ENCODE measurements at places on chromosomes 1 and 21.

- DNase-seq = no peak
These were observed 174.8 kb downstream of the LTN1 start for GRCh38 chr21:28817871-28818270.

GRCh38 chr1:112971006-112971405 is 15.0 kb upstream of the SLC16A1 start:
- no peak for DNase-seq

DNA sequence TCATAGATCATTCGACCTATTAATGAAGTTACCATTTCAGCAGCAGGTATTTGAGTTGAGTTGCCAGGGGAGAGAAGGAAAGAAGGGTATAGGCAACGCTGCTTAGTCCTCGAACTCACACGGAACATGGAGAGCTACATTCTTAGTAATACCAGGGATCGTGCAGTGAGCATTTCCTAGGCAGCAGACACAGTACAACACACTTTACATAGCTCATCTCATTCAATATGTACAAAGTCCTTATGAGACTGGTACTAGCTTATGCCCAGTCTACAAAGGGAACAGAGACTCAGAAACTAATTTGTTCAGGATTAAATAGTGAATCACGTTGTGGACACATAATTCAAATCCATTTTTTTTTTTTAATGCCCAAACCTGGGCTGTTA is 25.6 kb downstream of the IRF2BP2 start:
- DNase-seq = no peak

DNA sequence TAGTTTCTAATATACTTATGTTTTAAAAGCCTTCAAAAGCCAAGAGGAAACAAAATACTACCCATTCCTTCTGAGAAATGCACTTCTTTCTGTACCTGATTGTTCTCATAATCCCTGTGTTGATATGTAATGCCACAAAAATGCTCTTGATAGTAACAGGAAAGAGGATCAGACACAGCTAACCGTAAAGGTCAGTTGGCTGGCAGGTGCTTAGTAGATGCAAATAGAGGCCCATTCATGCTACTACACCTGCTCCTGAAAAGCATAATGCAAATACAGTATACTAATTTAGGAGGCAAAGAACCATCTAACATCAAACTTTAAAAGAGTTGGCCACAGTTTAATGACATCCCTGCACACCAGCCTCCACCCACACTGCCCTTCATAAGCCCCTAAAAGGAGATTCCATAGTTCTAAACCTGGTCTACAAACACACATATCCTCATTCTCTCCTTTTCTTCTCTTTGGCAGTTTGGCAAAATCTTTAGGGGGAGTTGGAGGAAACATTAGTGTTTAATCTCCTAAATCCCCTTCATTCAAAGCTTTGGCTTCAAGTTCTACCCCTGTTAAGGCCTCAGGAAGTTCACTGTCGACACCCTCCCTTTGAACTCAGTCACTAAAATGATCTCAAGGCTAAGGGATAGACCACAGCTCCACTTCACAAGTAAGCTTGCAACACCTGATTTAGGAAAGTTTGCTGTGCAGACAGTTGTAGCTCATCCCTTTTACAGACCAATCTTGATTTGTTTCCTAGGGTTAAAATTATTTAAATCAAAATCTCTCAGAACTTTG is 2.9 kb upstream of the CD46 start:
- DNase-seq = peak; percentile 55

DNA sequence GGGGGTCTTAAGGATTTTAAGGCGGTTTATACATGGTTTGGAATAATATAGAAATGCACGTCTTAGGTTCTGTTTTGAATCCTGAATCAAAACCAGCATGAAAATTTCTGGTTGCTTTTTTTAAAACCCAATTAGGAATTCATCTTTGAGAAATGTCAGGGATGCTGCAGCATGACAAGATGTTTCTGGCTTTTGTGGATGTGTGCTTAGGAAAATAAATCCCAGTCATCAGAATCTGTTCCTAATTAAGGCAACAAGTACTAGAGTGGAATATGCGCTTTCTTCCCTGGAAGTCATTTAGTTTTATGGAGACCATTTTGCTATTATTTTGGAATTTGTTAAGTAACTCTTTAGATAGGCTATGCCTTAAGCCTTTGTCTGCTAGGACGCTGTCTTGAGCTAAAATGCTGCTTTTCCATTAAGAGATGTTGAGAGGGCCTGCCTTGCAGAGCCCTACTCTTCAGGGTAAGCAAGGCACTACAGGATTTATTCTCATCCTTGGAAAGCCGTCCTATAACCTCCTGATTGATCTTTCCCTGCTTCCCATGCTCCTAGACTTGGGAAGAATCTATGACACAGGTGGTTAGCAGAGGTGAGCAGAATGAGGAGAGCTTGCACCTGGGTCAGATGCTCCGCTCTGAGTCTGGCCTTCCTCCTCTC is 332.8 kb downstream of the DISC1 start:
- no peak for DNase-seq

DNA sequence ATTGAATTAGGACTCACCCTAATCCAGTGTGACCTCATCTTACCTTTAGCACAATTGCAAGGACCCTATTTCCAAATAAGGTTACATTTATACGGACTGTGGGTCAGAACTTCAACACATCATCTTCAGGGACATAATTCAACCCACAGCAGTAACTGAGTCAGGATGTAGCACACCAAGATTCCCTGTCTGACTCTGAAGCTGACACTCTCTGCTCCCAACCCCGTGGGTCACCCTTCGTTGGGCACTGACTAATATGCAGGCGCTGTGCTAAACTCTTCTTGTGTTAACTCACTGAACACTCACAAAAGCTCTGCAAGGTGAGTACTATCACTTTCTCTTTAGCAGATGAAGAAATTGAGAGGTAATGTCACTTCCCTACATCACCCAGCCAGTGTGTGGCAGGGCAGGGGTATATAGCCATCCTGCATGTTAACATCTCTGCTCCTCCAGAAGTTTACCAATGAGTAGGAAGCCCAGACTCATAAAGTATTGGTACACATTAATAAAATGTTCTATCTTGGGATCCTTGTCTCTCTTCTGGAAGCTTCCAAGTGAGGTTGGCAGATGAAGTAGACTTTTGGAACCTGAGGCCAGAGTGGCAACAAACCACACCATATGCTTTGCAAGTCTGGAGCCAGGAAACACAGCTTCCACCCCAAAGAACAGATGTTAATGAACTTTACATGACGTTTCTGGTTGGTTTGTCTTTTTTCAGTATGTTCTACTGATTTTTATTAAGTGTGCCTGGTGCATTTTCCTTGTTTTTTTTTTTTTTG is 139.2 kb upstream of the KLHDC7A start:
- no peak for DNase-seq

DNA sequence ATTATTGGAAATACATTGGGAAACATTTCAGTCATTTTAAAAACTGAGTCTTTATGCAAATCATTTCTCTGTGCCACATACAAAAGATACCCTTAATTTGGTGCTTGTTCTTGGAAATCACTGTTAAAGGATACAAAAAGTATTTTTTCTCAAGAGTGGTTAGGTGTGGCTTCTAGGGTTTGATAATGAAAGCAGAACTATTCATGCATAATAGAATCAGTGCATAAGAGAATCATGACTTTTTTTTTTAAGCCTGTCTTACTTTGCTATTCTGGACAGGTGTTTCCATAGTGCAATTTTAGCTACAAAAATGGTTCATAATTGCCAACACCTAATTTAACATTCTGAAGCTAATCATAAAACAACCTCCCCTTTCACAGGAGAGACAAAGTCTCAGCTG is 233.0 kb upstream of the NRIP1 start:
- no peak for DNase-seq

DNA sequence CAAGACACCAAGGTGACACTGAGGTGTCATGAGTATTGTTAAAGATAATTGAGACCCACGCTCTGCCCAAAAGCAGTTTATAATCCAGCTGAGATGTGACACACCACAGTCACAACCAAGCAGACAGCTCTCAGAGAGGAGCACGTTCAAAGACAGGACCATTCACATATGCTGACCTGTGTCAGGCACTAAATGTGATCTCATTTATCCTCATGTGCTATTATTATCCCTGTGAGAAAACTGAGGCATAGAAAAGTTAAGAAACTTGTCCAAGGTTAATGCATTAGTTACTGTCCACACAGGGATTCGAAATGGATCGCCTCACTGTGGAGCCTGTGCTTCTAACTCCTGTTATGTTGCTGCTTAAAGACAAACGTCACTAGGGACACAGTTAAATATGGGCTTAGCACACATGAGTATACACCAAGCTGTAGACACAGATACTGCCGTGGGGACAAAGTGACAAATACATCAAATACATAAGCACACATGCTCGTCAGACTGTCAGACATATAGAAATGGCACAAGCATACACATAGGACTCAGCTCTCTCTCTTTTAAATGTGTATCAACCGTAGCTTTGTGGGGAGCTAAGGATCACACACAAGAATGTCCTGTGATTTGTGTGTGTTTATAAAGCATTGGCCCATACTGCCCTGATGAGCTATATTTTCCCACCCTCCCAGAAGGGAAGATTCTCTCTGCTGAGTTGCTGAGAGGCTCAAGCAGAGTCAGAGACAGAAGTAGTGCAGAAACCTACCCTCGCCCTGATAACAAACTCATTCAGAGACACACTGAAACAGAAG is 3.5 kb upstream of the IGSF8 start:
- DNase-seq = no peak

GRCh38 chr1:237473854-237474253 is 416.9 kb downstream of the ZP4 start:
- no peak for DNase-seq

DNA sequence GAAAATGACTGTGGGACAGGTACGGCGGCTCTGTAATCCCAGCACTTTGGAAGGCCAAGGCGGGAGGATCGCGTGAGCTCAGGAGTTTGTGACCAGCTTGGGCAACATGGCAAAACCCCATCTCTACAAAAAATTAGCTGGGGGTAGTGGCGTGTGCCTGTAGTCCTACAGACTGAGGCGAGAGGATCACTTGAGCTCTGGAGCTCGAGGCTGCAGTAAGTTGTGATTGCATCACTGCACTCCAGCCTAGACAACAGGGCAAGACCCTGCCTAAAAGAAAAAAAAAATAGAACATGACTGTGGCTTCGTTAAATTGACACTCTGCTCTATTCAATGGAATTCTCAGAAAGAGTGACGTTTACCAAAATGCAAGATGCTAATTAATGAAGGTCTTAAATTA is 3.9 kb upstream of the DBT start:
- DNase-seq = peak; percentile 15

- DNase-seq = no peak
These were observed 133.9 kb downstream of the PLXNA2 start for GRCh38 chr1:208110296-208110695.

- peak; percentile 77 for DNase-seq
These were observed 13.2 kb downstream of the TP53BP2 start for GRCh38 chr1:223832637-223832943.
